Fibroblast of villous mesenchyme (primary cell): ENCODE measurements at places on chromosomes 12 and 14. TPM values are rescaled to one million over a fixed set of nuclear protein-coding genes. Genes with fewer than 3 reads are reported as not detected.
A peak's percentile ranks its signal among the peaks of the same experiment; 100 is the strongest.

GRCh38 chr12:88580051-88580871 lies at the start of gene KITLG:
KITLG (minus strand) TSS chr12:88580471; CDS start chr12:88580278, 193 bp downstream.
- peak; percentile 83 for DNase-seq

DNA sequence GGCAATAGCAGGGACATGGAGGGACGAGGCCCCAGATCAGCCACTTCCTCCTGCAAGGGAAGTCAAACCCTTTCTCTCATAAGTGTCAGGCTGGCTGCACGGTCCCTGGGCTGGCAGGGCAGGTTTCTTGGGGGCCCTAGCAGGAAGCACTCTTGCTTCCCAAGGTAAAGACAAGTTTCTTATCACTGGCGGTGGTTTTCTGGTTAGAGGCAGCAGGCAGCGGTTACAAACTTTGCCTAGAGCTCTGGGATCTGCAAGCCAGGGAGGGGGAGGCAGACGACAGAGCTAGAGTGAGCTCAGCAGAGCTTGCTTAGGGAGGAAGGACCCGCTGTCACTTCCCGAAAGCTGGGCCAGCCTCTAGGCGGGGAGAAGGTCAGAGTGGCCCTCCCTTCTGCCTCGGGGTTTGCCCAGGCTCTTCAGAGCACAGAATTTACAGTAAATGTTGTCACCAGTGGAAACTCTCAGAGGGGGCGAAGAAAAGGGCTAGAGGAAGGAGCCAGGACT lies 20.4 kb downstream of the BATF start:
- peak; percentile 74 for DNase-seq

DNA sequence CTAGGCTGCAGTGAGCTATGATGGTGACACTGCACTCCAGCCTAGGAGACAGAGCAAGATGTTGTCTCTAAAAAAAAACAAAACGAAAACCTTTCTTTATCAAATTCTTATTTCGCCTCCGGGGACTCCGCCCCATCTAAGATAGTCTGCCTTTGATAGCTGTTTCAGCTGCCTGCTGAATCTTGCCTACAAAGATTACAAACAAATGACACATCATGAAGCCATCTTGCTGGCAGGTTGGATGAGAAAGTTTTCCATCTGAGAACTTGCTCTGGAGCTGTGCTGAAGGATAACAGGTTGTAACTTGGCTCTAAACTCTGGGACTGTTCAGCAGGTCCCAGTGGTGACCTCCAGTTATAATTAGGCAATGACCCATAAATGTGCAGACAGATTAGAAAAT lies 41.8 kb upstream of the AEBP2 start:
- DNase-seq = no peak

DNA sequence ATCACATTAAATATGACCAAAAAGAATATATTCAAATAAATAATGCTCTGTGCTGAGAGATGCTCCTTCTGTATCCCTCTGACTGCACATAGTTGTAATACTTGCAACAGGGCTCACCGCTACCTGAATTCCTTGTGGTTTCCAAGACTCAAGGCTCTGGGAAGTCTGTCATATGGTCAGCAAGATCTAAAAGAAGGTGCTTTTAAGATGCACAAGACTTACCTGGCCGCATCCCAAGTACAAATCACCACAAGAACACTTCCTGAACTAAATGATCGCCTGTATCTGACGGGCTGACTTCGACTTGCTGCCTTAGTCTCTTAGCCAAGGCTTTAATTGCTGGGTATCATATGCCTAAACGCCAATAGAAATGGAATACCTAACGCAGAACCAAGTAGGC lies 67.2 kb downstream of the HECTD4 start:
- DNase-seq = no peak

DNA sequence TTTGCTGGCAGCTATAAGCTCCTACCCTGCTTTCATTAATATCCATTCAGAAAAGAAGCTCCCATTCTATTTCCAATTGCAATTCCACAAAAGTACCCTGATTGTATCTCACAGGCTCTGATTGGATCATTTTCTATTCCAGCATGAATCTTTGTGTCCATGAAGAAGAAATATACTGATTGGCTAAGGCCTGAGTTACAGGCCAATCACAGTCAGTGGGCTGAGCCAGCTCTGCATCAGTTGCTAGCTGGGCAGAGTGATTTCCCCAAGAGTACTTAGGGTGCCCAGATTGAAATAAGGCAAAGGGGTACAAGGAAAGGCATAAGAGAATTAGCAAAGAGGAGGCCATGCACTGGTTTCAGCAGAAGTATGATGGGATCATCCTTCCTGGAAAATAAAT lies 14.4 kb downstream of the ART4 start:
- DNase-seq = peak; percentile 27

GRCh38 chr14:88064841-88065240 lies 59.9 kb downstream of the GPR65 start:
- DNase-seq = no peak

- DNase-seq = no peak
Observed at GRCh38 chr12:109771746-109772621, 58.4 kb downstream of the FAM222A start.

GRCh38 chr12:31528095-31528494 lies 62.8 kb downstream of the DENND5B start:
- no peak for DNase-seq

GRCh38 chr12:65637774-65638173 lies 186.5 kb upstream of the HMGA2 start:
- no peak for DNase-seq

GRCh38 chr14:35243956-35244355 lies 48.2 kb upstream of the PSMA6 start:
- DNase-seq = no peak

DNA sequence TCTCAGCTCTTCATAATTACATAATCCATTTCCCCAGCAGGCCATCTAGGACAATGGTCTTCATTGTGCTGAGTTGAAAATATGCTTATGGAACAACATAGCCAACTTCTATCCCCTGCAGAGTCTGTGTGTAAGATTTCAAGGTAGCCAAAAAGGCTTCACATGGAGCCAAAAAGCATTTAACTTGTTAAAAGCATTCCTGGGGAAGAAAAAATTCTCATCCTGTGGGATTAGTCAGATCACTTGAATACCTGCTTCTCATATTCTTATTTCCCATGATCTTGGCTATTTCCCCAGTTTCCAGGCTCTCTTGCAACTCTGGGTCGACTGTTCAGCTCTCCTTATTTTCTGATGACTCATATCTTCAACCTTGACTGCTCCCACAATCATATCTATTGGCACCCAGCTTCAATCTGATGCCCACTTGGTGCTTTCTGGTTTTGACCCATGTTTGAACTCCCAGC lies 178.9 kb downstream of the KLHL28 start:
- DNase-seq = peak; percentile 5

- DNase-seq = no peak
Observed at GRCh38 chr12:47835831-47836155, 16.1 kb upstream of the HDAC7 start.

- DNase-seq = peak; percentile 100
Observed at GRCh38 chr12:124917135-124917840, 2.8 kb upstream of the UBC start.

DNA sequence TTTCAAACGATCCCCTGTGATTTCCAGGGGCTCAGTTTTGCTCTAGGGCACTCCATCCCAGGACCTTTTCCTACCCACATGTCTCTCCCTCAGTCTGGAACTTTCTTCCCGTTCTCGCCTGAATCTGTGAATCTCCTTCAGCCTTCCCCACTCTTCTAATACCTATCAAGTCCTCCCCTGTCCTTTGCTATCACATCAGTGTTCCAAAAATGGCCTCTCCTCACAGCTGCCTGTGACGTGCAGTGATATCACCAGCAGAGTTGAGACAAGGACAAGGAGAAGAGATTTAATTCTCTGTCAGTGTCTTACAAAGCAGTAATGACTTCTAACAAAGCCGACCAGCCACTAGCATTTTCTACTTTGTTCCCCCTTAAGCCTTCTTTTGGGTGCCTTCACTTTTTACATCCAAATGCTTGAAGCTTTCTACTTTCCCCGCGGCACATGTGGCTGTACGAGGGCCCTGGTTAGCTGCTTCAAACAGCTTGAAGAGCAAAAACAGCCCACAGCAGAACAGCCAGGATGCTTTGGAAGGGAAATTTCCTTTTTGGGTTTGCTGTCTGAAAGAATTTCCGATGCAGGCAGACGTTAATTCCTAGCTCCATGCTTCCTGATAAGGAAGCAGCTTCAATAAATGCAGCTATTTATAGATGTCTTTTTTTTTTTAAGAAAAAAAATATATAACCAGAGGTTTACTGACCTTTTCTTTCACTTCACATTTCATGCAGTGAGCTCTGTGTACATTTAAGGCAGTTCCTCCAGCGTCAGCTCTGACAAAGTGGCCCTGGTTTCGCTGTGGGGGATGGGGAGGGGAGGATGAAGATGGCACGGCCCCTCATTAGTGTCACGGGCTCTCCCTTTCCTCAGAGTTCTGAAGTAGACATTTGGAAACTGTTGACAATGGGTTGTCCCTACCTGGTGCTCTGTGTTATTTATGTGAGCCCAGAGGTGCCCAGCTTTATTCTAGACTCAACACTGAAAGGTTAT lies 109.3 kb downstream of the ETV6 start:
- DNase-seq = peak; percentile 78

- no peak for DNase-seq
Observed at GRCh38 chr12:112734859-112735695, 56.5 kb upstream of the RPH3A start.

- DNase-seq = no peak
Observed at GRCh38 chr14:74732387-74732786, 19.4 kb downstream of the FCF1 start.

DNA sequence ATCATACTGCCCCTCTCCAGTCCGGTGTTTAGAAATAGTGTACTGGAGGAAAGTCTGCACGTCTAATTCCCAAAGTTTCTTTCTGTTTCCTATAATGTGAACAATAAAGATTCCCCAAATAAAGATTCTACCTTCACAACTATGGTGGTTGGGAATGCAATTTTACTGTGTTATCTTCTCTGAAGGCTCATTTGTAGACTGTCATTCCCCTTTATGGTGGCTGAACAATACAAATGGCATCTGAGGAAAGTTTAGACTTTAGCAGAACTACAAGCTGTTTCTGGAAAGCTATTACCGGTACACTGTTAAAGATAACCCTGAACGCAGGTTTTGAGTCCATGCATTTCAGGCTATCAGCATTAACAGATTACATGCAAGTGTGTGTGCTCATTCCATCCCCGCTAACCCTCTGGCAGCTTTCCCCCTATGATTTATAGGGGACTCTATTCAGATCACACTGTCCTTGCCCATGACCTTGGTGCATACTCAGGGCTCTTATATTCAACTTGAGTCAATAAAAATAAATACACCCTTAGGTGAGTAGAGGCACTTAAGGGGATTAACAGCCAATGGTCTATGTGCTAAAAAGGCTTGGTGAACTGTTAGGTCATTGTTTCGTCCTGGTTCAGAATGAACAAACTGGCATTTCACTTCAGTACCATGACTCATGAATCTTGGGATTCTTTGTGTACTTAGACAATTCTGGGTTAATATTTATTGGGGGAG lies 60.7 kb upstream of the PYGL start:
- peak; percentile 11 for DNase-seq

GRCh38 chr14:72962829-72963312 lies 36.6 kb downstream of the DCAF4 start:
- peak; percentile 62 for DNase-seq

DNA sequence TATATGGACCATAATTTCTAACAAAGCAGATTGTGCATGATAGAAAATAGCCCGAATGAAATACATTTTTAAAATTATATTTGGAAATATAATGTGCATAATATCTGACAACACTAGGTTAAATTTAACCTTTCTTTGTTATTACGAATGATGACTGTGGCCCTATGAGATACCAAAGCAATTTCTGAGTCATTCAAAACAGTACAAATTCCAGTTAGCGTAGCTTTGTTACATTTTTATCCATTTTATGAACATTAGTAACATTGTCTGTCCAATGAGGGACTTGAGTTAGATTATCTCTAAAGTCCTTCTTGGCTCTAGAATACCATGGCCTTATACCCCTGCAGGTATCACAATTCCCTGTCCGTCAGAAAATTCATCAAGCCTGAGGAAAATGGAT lies 39.0 kb upstream of the REP15 start:
- no peak for DNase-seq

TSPAN19 gene
- total RNA-seq = not detected in 2 replicates

PRH2 gene
- total RNA-seq = 0.32 and 0.43 TPM in 2 replicates

RAN gene
- 514 and 614 TPM in 2 replicates for total RNA-seq

COPS7A gene
- 71.8 and 79.9 TPM in 2 replicates for total RNA-seq

OSBPL8 gene
- total RNA-seq = 135 and 148 TPM in 2 replicates

NANOG gene
- total RNA-seq = not detected in 2 replicates

GNB3 gene
- 1.7 and 3.9 TPM in 2 replicates for total RNA-seq

CCDC184 gene
- 0.32 and 0.43 TPM in 2 replicates for total RNA-seq

KRT78 gene
- total RNA-seq = not detected in 2 replicates

TOMM20L gene
- not detected in 2 replicates for total RNA-seq

SDR9C7 gene
- total RNA-seq = not detected in 2 replicates
